ENCODE measurements at places on chromosomes 16 and 17.
A peak's percentile ranks its signal among the peaks of the same experiment; 100 is the strongest.

- peak; percentile 14 for DNase-seq
Observed at GRCh38 chr17:81647640-81648012, 8.7 kb downstream of the PDE6G start.

DNA sequence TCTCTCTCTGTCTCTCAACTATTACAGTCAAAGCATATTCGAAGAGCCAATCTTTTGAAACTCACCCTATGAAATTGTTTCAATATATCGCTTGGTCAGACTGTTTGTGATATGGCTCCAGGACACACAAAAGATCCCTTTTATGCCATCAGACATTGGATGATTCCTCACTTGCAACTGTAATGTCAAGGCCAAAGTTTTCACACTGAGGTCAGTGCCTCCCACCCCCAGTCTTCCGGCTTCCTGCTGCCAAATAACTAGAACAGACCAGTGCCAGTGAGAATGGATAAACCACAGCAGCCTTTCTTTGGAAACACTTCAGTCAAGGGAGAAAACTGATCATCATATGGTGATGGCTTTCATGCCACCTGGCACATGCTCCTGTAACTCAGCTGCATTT lies 321.9 kb upstream of the ZFHX3 start:
- DNase-seq, result no peak

GRCh38 chr16:85645021-85645589 lies 32.0 kb downstream of the GSE1 start:
- no peak for DNase-seq

DNA sequence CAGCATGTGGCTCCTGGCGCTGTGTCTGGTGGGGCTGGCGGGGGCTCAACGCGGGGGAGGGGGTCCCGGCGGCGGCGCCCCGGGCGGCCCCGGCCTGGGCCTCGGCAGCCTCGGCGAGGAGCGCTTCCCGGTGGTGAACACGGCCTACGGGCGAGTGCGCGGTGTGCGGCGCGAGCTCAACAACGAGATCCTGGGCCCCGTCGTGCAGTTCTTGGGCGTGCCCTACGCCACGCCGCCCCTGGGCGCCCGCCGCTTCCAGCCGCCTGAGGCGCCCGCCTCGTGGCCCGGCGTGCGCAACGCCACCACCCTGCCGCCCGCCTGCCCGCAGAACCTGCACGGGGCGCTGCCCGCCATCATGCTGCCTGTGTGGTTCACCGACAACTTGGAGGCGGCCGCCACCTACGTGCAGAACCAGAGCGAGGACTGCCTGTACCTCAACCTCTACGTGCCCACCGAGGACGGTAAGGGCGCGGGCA lies 645 bp downstream of the NLGN2 start:
- DNase-seq, result no peak

GRCh38 chr17:57034807-57035754 lies 50.0 kb upstream of the AKAP1 start:
- no peak for DNase-seq

DNA sequence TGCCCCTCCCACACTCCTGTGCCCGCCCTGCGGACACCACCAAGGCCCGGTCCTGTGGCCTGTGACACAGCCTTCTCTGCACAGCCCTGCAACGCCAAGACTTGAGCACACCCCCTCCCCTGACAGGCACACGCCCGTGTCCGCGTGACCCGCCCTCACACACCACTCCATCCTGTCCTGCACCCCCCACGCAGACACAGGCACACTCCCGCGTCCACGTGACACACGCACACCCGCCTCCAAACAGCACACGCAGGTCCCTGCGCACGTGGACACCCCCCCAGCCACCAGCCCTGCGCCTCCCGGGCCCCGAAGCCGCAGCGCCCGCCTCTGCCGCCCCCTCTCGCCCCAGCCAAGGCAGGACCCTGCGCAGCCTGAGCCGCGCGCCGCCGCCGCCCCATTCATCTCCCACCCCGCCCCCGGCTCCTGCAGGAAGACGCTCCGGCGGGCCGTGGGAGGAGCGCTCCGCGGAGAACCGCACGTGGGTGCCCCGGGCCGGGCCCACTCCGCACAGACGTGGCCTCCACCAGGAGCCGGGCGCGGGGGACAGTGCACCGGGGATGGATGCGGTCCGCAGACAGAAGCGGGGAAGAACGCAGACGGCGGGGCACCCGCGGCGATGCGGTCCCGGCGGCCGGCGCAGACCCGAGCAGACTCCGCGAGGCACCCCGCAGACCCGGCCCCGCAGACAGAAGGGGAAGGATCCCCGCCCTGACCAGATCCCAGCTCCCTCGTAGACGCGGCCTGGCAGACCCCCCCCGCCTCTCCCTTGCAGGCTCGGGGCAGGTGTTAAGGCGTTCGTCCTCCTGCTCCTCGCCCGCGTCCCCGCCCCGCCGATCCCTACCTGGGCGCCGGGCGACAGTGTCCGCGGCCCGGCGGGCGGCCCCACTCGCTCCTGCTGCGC lies 506 bp downstream of the CAMKK1 start:
- DNase-seq, result peak; percentile 73

GRCh38 chr17:15891318-15891717 lies 53.6 kb upstream of the ADORA2B start:
- DNase-seq, result no peak

DNA sequence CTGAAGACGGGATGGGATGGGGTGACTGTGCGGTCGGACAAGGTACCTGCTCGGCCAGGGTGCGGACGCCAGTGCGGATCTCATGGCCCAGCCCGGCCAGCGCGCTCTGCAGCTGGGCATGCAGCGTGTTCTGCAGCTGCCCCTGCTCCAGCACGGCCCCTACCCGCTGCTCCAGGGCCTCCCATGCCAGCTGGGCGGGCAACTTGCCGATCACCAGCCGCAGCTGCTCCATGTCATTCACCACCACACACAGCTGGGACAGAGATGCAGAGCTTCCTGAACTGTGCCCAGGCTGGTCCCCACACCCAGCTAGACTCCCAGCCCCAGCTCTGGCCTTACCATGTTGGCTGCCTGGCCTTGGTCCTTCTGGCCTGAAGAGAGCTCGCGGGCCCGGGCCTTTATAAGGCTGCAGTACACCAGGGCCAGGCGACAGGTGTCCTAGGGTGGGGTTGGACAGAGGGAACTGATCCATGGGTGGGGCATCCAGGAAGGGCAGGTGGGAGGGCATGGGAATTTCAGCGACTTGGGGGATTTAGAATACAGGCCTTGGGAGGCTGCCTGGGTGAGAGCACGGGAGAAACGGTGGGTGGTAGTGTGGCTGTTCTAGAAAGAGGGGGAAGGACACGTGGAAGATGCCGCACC lies 9.8 kb downstream of the UNC13D start:
- no peak for DNase-seq

DNA sequence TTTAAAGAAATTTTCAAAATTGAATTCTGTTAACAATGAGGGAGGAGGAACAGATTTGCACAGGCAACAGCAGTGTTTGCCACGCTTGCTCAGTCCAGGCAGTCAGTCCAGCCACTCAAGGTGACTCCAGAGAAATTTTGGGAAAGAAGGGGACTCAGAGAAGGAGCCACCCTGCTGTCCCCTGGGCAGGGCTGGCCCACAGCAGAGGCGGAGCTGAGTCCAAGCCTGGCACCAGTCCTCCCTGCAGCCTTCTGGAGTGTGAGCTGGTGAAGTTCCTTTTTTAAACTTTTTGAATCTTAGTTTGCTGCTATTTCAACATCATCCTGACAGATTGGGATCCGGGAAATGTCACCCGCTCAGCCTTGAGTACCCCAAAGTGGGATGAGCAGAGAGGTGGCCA lies 14.5 kb upstream of the SLC47A2 start:
- no peak for DNase-seq

DNA sequence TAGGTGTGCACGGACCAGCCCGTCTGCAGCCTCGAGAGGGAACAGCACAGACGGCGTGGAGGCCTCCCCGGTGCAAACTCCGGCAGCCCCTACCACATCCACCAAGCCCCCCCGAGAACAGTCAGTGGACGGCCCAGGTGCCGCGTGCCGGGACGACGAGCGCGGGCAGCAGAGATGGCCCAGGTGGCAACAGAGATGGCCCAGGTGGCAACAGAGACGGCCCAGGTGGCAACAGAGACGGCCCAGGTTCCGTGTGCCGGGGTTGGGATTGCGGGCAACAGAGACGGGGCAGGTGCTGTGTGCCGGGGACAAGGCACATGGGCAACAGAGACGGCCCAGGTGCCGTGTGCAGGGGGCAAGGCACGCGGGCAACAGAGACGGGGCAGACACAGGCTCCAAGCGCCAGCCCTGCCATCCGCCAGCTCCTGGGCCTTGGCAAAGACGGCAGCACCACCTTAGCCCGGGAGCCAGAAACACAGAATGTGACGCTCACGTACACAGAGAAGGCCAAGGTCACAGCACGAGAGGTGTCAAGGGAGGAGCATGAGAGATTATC lies 31.1 kb downstream of the RPH3AL start:
- DNase-seq, result no peak

DNA sequence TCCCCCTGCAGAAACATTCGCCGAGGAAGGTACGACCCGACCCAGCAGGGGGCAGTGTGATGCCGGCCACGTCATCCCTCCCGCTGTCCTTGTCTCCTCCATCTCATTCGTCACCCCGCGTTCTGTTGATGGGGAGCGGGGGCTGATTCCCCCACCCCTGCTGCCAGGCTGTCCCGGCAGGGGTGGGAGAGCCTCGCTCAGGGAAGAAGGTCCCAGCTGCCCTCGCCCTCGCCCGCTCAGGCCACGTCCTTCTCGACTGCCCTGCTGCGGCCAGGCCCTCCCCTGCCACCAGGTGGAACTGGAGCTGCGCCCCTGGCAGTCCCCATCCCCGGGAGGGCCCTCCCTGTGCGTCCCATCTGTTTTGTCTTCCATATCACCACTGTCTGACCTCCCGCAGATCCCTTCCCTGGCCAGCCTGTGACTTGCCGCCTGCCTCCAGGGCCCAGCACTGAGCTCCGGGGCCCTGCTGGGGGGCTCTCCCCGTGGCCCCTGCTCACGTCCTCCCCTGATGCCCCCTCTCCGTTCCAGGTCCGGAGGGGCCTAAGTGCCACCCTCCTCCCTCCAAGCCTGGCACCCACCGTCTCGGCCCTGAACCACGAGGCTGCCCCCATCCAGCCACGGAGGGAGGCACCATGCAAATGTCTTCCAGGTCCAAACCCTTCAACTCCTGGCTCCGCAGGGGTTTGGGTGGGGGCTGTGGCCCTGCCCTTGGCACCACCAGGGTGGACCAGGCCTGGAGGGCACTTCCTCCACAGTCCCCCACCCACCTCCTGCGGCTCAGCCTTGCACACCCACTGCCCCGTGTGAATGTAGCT lies 20.6 kb downstream of the ADAM11 start:
- peak; percentile 89 for DNase-seq

DNA sequence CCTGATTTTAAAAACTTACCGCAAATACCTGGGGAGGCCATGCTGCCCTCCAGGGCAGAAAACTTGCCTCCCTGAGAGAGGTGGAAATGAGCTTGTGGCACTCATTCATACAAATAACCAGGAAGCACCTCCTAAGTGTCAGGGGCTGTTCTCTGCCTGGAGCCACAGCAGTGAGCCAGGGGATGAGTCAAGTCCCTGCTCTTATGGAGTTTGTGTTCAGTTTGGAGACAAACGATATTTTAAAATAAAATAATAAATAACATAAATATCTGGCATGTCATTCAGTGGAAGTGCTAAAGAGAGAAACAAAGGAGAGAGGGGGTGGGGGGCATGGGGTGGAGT lies 313.8 kb downstream of the C16orf95 start:
- DNase-seq, result no peak

DNA sequence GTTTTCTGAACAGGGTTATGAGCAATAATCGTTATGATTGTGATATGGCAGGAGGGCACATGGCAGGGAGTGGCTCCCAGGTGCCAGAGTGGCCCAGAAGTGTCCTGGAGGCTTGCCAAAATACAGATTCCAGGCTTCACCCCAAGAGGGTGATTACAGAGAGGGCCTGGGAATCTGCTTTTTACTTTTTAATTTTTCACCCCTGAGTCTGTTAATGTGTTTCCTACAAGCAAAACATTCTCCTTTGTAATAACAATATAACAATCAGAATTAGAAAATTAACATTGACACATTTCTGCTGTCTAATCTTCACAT lies 212.4 kb downstream of the SNX29 start:
- DNase-seq, result no peak

DNA sequence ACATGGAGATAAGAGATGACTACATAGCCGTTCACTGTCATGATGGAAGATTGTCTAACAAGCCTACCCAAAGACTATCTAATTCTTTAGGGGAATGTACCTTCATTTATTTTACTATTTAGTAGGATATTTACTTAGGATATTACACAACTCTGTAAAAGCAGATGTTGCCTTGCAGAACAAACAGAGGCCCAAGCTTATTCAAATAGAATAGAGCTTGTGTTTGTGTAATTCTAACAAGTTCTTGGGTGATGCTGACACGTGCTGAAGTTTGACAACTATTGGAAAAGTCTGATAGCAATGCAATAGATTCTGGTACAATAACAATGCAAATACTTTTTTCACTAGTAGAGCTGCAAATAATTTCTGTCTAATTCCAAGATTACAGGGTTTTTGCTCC lies 447.6 kb downstream of the TOX3 start:
- DNase-seq, result no peak

GRCh38 chr16:86225905-86226371 lies 284.4 kb upstream of the FOXF1 start:
- no peak for DNase-seq

- DNase-seq, result no peak
Observed at GRCh38 chr16:66713076-66713475, 16.5 kb upstream of the CMTM4 start.

DNA sequence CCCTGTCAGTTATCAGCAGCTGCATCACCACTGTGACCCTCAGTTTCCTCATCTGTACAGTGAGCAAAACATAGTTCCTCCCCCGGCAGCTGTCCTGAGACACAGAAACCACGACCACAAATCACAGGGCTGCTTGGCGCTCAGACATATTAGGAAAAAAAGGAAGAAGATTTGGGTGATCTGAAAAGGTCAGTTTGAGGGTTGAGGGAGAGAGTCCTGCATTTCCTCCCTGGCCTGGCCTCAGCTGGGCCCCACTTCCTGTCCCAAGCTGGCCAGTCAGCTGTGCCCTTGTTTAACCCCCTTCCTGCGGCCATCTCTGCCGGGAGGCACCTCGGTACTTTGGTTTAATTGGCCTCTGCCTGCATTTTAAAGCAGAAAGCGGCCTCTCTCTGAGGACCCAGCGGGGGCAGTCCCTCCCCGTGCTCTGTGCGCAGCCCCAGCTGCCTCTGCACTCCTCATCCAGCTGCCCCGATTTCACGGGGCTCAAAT lies 24.0 kb upstream of the CIBAR2 start:
- peak; percentile 55 for DNase-seq

DNA sequence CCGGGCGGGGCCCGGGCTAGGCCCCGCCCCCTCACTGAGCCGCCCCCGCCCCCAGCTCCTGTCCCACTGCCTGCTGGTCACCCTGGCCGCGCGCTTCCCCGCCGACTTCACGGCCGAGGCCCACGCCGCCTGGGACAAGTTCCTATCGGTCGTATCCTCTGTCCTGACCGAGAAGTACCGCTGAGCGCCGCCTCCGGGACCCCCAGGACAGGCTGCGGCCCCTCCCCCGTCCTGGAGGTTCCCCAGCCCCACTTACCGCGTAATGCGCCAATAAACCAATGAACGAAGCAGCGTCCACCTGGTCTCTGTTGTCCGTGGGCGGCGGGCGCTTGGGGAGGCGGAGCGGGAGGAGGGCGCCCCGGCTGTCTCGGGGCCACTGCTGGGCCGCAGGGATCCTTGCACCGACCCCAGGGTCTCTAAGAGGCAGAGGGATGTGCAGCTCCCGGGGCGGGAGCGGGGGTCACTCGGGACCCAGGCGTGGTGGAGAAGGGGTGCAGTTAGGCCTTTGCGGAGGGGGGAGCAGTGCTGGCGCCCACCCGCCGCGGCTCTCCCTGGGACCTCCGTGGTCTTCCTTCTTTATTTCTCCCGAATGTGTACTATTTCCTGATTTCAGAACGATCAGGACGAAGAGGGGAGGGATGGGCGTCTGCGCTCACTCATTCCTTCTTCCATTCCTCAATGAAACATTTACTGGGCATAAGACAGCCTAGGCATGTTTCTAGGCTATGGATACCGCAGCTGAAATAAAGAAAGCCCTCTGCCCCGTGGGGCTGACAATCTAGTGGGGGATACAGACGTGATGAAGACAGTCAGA lies 2.0 kb downstream of the HBZ start:
- peak; percentile 64 for DNase-seq
